PC-3 (cell line): ENCODE measurements at places on chromosomes 7 and 10. TPM values are rescaled to one million over a fixed set of nuclear protein-coding genes. Genes with fewer than 3 reads are reported as not detected.

- peak; percentile 78 for DNase-seq
These were observed 12.2 kb downstream of the CPA2 start for GRCh38 chr7:130278860-130279259.

DNA sequence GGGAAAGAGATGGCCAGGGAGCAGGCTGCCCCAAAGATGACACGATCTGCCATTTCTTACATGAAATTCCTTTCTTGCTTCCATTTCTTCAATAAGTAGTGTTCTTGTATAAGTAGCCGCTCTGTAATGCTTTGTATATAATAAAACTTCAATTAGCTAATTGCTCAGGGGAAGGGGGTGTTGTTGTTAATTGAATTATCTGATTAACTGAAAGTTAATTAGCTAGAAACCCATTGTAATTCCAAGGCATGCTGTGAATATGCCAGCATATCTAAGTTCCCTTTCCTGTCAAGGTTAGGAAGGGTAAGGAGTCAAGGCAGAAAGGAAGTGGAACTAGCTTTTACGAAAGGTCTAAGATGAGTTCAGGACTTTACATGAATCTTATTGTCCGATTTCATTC lies 765.9 kb downstream of the TYW1 start:
- DNase-seq = no peak

DNA sequence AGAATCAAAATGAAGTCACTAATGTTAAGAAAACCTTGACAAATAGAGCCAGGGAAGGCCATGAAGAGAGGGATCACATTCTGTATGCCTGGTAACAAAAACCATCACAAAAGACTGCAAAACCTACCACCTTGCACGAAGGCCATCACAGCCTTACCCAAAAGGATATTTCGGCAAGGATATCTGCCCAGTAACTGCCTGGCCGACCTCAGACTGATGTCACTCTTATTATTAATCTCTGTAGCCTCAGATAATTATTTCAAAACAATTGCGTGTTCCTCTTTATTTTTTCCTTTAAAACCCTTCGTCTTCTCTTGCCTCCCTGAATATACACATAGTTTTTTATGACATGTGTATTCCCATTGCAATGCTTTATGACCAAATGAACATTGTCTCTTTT lies 52.5 kb downstream of the CDC14C start:
- no peak for DNase-seq

GRCh38 chr7:137890449-137890921 lies 43.7 kb upstream of the DGKI start:
- no peak for DNase-seq

Gene ELFN1
- 0.69 and 0.75 TPM in 2 replicates for total RNA-seq

Gene SLC26A3
- total RNA-seq = not detected in 2 replicates

Gene CRTAC1
- not detected in 2 replicates for total RNA-seq

Gene HELLS
- total RNA-seq = 86.3 and 98.0 TPM in 2 replicates
